ENCODE measurements at places on chromosomes 7 and 10. TPM values are rescaled to one million over a fixed set of nuclear protein-coding genes. Genes with fewer than 3 reads are reported as not detected.

POM121C gene
- 12.2 TPM for total RNA-seq

STAMBPL1 gene
- total RNA-seq: 0.44 TPM

GLI3 gene
- 3.8 TPM for total RNA-seq

CDH23 gene
- not detected for total RNA-seq

CASTOR2 gene
- 5.4 TPM for total RNA-seq

MRC1 gene
- total RNA-seq: 17.5 TPM

NUTM2A gene
- total RNA-seq: 0.79 TPM

KCND2 gene
- total RNA-seq: 0.05 TPM

TMEM236 gene
- 0.80 TPM for total RNA-seq

All from mammary microvascular endothelial cell (primary cell).